ENCODE measurements at places on chromosomes 16 and 17.

GRCh38 chr16:2762711-2763110, 10.3 kb downstream of the SRRM2 start:
- DNase-seq: no peak

GRCh38 chr17:66580184-66580955, 254.5 kb upstream of the CACNG5 start:
- no peak for DNase-seq

GRCh38 chr17:78935419-78936323, 10.5 kb upstream of the TIMP2 start:
- DNase-seq: no peak

- no peak for DNase-seq
Observed at GRCh38 chr17:75832164-75832651, 12.0 kb downstream of the UNC13D start.

DNA sequence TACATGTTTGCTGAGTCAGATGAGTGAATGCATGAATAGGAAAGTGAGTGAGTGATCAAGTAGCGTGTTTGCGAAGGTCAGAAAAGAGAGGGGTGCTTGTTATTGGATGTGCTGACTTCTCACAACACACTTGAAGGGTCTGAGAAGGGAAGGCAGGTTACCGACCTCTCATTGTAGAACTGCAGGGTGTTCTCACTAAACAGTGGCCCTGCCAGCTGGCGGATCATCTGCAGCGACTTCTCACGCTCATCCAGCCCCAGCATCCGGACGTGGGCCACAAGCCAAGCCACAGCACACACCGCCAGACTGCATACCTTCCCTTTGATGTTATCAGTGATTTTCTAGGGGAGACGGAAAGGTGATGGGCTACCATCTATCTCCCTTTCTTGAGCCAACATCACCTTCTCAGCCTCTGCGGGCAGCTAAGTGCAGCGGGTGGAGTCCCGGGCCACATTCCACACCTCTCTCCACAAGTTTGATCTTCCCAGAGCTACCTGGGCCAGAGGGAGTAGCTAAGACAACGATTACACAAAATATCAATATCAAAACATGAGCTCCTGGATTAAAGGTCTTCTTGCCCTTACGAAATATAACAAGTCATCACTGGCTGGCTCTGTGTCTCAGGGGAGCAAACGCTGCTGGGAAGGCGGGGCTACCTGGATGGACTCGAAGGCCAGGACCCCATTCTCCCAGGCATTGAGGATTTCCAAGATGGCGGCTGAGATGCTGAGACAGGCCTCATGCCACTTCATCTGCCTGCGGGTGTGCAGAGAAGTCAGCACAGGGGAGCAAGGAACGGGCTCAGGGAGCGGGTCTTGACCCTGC, 11.0 kb downstream of the CSF3 start:
- no peak for DNase-seq

- no peak for DNase-seq
Observed at GRCh38 chr16:14502932-14503741, 126.9 kb downstream of the PARN start.

- no peak for DNase-seq
Observed at GRCh38 chr16:19088341-19088916, 21.0 kb downstream of the COQ7 start.

- DNase-seq: no peak
Observed at GRCh38 chr16:64162613-64163375, 959.1 kb downstream of the CDH11 start.

DNA sequence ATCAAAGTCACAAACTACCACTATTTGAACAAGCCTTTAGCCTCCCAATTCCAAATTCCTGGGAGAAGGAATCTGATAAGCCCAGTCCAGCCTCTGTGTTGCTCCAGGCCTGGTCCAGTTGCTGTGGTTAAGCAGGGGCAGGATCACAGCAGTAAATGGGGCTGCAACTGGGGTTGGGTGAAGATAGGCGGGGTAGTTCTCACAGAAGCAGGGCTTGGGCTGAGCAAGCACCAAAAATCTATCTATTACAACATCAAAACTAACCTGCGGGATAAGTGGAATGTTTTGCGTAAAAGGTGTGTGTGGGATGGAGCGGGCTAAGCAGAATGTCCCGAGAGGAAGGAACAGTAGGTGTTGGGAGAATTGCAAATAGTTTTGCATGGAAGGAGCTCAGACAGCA, 23.0 kb upstream of the RNF135 start:
- no peak for DNase-seq

DNA sequence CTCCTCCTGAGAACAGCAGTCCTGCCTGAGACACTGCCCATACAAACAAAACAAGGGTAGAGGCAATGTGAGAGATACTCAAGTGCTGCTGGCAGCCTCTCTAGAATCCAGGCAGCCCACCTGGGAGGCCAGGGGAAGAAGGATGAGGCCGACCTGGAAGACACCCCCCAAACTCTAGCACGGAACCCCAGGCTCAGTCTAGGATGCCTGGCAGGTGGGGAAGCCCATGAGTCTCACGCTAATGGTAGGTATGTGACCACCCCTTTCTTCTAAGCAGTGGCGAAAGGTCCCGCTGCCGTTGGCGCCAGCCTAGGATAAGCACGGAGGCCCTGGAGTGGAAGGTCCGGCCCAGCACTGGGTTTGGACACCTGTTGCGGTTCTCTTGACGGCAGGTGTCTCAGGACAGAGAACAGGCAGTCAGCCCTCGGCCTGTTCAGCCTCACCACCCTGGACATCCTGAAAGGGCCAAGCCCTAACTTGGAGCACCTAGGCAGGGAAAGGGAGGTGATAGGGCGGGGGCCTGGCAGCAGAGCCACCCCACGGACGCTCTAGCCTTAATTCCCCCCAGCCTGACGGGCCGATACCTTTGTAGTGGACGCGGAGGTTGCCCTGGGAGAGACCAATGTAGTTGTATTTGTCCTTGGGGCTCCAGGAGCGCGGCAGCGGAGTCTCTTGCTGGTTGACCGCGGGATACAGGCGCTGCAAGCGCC, 487 bp downstream of the RANBP10 start:
- no peak for DNase-seq

DNA sequence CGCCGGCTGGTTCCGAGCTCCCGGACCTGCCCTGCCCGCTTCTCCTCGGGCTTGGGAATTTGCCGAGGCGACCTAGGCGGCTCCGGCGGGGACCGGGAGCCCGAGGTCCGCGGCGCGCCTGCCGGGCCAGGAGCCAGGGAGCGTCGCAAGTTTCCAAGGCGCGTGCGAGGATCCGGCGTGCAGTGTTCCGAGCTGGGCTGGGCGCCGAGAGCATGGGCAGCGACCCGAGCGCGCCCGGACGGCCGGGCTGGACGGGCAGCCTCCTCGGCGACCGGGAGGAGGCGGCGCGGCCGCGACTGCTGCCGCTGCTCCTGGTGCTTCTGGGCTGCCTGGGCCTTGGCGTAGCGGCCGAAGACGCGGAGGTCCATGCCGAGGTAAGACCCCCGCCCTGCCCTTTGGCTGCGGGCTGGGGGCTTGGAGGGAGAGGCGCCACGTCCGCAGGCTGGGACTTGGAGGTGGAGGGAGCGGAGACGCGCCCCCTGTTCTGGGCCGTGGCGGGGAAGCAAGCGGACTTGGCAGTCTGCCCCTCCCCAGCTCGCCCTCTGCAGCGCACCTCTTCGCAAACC, 668 bp downstream of the MMP15 start:
- DNase-seq: no peak

GRCh38 chr17:27579304-27579703, 51.7 kb upstream of the LGALS9 start:
- no peak for DNase-seq

DNA sequence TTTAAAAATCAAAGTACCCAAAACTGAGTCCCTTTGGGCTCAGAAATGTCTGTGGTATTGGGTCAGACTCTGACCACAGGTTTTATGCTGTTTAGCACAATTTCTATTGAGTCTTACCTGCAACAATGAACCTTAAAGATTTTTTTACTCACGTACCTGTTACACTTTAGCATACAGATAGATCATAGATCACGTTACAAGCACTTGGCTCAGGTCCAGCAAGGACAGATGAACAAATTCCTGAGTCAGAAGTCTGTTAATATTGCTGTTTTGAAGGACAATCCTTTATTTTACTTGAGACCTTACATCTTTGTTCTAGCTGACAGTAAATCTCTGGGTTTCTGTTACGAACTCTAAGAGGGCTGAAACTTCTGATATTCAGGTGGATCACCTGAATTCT, 12.8 kb downstream of the SLC7A6OS start:
- DNase-seq: no peak
